Fibroblast of skin of left quadriceps (primary cell): ENCODE measurements at places on chromosomes 11 and 22.
A peak's percentile ranks its signal among the peaks of the same experiment; 100 is the strongest.

DNA sequence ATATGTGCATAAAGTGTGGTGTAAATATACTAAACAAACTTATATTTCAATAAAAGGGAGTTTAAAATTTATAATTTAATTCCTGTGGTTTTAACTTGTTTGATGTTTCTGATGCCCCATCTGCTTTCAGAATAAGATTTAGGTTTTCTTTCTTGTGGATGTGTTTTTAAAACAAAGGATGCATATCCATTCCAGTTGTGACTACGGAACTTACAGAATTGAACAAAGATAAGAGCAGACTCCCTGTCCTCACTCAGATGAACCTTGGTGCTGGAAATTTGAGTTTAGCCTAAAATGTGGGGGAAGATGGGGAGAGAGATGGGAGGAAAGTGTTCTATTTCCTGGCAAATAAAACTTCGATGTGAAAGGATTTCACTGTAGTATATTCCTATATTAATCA is 2.5 kb downstream of the FJX1 start:
- DNase-seq = no peak

DNA sequence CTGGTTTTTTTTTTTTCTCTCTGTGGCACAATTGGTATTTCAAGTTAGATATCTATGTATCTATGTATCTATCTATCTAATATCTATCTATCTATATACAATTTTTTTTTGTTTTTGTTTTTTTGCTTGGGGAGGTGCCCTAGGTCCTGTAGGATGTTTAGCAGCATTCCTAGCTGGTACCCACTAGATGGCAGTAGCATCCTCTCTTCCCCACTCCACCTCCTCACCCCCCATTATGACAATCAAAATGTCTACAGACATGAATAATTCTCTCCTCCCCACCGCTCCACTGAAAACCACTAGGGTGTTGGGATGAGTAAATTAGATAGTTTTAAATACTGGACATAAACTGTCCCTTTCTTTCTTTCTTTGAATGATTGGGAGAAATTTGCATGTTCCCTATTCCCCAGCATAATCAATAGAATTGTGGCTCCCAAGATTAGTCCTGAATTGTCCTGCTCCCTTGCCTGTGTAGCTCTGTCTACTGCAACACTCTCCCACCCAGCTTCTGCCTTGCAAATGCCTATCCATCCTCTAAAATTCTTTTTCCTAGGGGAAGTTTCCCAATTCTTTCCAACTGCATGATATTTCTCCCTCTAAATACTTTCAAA is 1152.4 kb downstream of the LRRC4C start:
- no peak for DNase-seq

DNA sequence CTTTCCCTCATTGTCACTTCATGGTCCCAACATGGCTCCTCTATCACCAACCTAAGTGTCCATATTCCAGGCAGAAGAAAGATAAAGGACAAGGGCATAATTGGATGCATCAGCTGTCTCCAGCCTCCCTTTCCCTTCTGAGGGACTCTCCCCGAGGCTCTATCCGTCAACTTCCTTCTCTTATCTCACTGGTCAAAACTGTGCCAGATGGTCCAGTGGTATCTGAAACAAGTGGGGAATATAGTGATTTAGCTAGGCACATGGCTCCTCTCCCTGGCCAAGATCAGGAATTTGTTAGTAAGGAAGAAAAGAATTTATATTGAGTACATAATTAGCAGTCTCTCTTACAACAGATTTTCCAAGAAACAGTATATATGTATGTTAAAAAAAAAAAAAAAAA is 12.6 kb upstream of the SPON1 start:
- no peak for DNase-seq

- DNase-seq = no peak
Observed at GRCh38 chr22:25172153-25172552, 27.5 kb upstream of the CRYBB3 start.

DNA sequence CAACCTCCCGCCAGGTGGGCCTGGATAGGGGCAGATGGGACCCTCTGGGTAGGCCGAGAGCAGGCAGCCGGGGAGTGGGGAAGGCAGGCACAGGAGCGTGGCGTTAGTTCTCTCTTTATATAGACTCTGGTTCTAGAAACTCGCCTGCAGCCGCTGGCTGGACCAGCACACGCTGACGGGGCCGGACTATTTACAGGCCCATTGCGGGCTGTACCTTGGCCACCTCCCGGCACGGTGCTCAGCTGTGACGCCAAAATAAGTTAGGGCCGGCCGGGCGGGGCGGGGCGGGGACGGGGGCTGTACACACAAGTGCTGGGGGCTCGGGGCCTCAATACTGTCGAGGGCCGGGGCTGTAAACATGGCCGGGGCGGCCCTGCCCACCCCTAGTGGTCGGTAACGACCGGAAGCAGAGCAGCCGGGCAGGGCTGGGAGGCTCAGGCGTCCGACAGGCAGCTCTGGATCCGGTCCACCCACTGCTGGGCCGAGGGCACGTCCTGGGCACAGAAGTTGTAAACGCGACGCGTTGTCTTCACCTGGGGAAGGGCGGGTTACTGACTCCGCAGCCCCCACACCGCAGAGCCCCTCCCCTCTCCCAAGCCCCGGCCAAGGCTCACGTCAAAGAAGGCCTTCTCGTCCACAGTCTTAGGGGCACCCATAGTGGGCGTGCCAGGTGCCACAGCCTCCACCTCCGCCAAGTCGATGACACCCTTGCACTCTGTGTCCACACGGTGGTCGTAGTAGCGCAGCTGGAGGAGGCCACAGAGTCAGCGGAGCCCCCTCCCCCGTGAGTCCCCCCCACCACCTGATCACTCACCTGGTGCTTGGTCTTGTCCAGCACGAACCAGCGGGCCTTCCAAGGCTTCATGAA is 27.9 kb downstream of the SBF1 start:
- no peak for DNase-seq

GRCh38 chr11:17186932-17187692 is 20.7 kb downstream of the PIK3C2A start:
- DNase-seq = no peak

- DNase-seq = no peak
Observed at GRCh38 chr11:104015649-104016415, 20.6 kb upstream of the DDI1 start.

GRCh38 chr22:37561212-37562048 is 1.1 kb downstream of the CDC42EP1 start:
- DNase-seq = peak; percentile 73

DNA sequence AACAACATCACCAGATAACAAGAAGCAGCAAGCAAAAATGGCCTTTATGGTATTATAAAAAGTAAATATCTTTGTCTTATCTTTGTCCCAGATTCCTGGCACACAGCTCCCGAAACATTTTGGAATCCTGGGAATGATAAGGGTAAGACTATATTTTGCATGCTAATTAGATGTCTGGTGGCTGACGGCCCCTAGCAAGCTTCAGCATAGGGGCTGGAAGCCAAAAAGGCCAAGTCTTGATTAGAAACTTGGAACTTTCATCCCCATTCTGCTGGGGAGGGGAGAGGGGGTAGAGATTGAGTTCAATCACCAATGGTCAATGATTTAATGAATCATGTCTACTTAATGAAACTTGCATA is 38.2 kb upstream of the EED start:
- DNase-seq = no peak

GRCh38 chr11:43986327-43986726 is 43.9 kb downstream of the C11orf96 start:
- no peak for DNase-seq

DNA sequence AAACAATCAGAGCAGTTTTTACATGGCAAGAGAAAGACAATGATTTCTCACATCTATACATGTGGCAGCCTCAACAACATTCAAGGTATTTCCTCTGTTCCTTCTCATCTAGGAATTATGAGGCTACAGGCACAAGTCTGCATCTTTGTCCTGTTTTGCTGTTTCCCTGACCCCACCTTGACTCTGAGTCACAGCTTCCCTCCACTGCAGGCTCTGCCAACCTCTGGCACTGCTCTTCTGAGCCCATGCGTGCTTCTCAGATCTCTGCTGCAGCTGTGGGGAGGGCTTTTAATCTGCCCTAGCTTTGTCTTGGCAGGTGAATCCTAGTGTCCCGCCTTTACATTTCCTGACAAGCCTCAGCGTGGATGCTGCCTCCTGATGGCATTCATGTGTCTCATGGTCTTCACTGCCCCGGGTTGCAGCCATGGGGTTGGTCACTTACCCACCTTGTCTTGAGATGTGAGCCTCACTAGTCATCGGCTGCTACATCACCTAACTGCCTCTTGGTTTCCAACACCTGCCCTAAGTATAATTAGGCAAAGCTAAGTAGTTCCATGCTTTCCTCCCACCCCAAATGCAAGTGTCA is 578.5 kb downstream of the TBC1D22A start:
- no peak for DNase-seq

DNA sequence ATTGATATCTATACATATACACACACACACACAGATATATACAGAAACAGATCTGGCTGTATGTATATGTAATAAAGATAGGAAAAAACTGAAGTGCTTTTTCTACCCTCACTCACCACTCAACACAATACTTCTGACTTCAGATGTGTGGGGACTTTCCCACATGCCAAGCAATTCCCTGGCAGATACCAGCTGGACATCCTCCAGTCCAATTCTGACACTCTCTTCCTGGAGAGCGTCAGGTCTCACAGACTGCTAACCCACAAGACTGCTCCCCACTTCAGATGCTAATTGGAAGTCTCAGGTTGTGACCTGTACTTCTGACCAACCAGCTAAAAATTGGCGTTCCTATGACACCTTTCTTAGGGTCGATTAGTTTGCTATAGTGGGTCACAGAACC is 140.6 kb downstream of the ATG16L2 start:
- no peak for DNase-seq

GRCh38 chr22:24683691-24684090 is 80.7 kb downstream of the GGT1 start:
- peak; percentile 12 for DNase-seq

GRCh38 chr22:24455039-24455438 is 27.6 kb downstream of the ADORA2A start:
- DNase-seq = no peak

DNA sequence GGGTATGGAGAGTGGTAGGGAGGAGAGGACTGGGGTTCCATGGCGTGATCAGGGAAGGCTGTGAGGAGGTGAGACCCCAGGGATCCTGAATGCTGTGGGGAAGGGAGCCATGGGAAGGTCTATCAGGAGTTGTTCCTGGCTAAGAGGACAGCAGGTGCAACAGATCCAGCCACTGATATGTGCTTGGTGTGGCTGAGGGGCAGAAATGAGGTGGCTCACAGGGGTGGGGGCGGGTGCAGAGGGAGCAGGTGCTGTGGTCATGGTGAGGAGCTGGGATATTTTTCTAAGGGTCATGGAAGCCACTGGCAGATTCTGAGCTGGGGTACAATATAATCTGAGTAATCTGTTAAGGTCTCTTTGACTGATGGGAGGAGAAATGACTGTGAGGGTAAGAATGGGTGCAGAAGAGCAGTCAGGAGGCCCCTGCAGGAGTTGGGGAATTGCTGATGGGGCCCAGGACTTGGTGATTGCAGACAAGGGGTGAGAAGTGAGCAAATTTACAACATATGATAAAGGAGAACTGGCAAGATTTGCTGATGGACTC is 31.3 kb upstream of the DMC1 start:
- DNase-seq = no peak

DNA sequence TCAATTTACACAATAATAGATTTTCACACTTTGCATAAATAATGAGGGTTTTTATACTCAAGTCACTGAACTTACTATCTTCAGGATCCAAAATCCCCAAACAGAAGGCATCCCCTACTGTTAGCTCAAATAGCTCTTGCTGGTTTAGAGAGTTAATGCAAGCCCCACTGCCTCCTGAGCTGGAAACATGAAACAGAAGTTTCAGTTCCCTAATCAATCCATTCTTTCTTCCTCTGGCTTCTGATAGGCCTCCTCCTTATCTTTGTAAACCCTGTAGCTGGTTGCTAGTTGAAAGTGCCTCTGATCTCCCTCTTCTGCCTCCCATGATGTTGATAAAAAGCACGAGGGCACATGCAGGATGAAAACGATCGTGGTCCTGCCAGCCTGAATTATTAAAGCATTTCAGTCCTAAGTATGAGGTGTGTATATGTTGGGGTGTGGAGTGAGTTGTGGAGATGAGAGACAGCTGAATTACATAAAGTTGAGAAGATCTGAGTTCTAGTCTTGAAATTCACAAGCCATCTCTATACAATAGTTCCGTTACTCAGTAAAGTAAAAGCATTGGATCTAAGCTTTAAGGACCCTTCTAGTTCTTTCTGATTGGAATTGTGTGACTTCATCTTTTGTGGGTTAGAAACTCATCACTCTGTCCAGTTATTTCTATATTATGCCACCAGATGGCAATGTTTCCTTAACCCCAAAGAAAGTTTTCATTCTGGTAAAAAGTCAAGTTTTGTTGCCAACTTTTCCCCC is 35.0 kb upstream of the EHF start:
- peak; percentile 64 for DNase-seq

DNA sequence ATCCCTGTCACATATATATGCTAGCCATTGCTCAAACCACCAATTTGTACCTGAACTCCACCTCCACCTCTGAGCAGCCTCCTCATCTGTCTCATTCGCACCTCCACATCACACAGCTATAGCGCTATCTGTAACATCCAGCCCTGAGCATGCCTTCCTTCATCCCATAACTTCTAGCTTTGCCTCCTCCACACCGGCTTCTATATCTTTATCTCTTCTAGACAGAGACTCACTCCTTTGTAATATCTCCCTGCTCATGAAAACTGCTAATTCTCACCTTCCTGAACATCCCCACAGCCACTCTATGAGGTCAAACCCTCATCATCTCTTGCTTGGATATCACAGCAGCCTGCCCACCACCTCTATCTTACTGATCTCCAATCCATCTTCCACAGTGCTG is 5.9 kb downstream of the SIAE start:
- DNase-seq = no peak

DNA sequence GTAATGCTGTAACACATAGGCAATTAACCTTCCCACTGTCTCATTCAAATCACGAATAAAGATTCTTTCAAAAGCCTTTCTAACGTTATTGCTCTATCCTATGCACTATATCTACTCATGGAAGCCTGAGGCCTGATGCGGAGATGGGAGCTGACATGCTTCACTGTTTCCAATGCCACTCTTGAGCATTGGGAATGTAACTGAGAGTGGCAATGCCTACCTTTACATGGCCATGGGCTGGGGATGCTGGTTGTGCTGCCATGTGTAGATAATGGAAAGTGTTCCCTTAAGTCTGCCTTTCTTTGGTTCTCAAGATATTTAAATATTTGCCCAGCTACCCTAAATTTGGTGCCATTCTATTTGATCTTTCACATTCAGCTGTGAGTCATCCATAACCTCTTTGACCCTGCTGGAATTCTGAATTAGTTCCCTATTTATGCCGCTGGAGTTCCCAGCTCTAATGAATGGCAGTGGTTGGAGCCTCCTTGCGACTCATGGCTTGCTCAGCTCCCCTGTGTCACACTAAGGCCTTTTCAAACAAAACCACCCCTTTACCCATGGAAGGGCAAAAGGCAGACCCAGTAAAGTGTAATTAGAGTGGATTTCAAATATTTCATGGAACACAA is 21.4 kb upstream of the DKK3 start:
- DNase-seq = no peak

GRCh38 chr11:35083431-35084238 is 55.3 kb upstream of the CD44 start:
- DNase-seq = peak; percentile 100

GRCh38 chr11:88569342-88569741 is 231.8 kb upstream of the CTSC start:
- no peak for DNase-seq

GRCh38 chr11:69984457-69985261 is 93.5 kb upstream of the ANO1 start:
- no peak for DNase-seq
